ENCODE measurements at places on chromosomes 13 and 19. TPM values are rescaled to one million over a fixed set of nuclear protein-coding genes. Genes with fewer than 3 reads are reported as not detected.
A peak's percentile ranks its signal among the peaks of the same experiment; 100 is the strongest.

ADGRE1 gene
- total RNA-seq = 0.87 TPM

KLF2 gene
- total RNA-seq = 29.5 TPM

SIGLEC5 gene
- 0.84 TPM for total RNA-seq

ARRDC5 gene
- total RNA-seq = not detected

HCN2 gene
- 0.12 TPM for total RNA-seq

TMEM161A gene
- total RNA-seq = 17.6 TPM

FXYD7 gene
- total RNA-seq = not detected

PDE4C gene
- 2.5 TPM for total RNA-seq

ARMC6 gene
- 20.0 TPM for total RNA-seq

SMIM7 gene
- total RNA-seq = 61.2 TPM

ZNF471 gene
- 2.8 TPM for total RNA-seq

DAZAP1 gene
- 119 TPM for total RNA-seq

DNA sequence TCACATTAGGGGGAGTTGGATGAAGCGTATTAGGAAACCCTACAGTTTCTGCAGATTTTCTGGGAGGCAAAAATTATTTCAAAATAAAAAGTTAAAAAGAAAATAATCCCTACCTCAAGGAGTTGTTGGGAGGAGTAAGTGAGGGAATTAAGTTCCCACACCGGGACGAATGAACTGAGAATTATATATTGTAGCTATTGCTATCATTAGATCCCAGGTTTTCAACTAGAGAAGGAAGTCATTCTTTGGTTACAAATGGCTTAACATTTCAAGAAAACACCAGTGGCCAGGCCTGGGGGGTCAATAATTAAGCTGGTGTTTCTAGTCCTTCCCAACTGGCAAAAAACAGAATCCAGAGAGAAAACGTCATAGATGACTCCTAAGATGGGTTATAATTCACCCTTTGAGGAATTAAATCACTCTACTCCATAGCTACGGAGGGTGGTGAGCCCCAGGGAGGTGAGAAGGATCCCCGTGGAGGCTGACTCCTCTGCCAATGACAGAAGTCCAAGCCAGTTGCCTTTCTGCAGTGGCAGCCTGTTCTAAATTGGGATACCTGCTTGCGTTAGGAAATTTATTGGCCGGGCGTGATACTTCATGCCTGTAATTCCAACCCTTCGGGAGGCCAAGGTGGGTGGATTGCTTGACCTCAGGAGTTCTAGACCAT is 1.2 kb upstream of the MYDGF start:
- DNase-seq = no peak

GRCh38 chr19:48230555-48231129 is 25.1 kb downstream of the CARD8 start:
- DNase-seq = no peak

DNA sequence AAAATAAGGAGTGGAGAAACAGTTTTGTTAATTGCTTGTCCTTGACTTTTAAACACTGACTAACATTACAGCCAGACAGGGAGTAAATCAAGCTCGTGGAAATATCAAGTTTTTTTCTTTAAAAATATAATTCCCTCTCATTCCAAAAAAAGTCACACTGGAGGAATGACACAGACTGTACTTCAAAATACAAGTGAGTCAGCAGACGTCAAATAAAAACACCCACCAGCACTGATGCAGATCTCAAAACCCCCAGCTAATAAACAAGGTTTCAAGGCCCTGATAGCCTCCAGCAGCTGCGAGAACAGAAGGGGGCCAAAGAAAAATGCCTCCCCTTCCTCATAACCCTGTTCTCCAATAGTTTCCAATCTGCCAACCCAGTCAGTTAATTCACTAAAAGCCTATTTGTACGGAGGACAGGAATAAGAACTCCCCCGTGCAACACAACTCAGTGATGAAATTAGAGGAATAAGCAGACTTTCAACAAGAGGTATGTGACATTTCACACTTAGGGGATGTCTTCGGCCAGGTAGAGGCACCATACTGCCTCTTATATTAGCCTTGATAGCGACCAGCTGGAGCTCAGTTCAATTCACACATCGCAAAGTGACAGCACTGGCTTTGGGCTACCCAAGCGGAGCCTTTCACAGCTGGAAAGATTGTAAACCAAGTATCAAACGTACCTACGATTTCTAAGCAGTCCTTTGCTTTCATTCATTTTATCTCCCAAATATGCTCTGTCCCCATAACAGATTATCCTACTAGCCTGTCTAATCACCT is 561.0 kb upstream of the KLF12 start:
- DNase-seq = no peak

- DNase-seq = peak; percentile 19
Measured at GRCh38 chr13:66844933-66845332, 385.2 kb downstream of the PCDH9 start.

DNA sequence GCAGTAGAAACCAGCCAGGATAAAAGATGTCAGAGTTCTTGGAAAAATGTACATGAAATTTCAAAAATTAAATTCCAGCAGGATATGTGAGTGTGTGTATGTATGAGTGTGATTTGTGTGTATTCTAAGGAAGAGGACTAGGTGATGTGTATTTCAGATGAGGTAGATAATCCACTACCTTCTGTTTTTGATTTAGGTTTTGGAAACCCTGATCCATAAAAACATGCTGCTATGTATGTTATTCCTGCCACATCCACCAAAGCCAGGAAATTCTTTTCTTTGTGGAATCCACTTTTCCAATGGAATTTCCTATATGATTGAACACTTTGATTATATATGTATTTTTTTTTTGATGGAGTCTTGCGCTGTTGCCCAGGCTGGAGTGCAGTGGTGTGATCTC is 276.9 kb downstream of the UQCRFS1 start:
- no peak for DNase-seq

DNA sequence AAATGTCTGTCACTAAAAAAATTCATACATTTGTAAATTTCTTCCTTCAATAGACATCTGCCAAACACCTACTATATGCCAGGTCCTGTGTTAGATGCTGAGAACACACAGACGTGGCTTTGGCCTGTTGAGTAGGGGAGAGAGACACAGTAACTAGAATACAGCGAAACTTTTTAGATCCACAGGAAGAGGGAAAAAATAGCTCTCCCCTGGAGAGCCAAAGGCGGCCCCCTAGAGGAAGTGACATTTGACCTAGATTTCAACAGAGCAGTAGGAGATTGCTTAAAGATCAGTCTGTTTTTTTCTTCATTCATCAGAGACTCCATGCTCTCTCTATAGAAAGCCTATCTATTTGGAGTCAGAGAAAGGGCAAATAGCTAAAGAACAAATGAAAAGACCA is 11.3 kb downstream of the LCP1 start:
- no peak for DNase-seq

DNA sequence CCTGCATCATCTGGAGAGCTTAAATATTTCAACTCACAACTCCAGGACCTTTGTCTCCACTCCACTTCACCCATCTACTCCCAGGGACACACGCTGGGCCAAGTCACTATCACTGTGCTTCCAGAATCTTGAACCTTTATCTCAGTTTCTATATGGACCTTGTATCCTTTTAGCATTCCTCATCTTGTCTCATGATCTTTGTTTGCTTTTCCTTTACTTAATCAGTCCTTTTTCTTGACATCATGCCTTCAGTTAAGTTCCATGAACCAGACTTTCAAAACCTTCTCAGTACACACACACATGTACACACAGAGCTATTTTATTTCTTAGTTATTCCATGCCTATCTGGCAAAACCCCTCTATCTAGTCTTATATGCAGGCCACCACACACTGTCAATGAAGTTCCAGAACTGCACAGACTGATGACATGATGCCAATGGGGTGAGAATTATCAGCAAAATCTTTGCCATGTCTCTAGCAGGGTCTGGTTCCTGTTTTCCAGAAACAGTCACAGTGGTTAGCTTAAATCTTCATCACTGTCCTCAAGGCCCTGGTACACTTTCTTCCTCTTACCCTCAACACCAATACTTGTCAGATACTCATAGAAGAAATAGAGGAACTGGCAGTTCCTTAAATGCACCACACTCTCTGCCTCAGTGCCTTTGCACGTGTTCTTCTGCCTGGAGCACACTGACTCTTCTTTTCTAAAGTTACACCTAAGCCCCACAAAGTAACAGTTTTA is 77.6 kb upstream of the STARD13 start:
- peak; percentile 32 for DNase-seq

DNA sequence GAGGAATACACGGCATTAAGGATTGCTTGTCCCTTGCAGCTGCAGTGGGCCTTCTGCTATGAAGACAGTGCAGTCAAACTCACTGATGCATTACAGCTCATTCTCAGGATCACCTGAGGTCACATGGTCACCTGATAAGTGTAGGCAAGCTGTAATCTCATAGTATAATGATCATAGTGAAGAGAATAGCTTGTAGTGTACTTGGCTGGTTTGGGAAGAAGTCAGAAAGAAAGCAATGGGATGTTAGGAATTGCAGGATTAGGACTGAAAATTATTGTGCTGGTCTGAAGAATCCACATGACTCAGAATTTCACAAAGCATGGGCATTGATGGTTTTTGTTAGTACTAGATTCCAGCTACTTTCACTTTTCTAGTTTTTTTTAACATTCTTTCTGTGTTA is 76.7 kb downstream of the MBNL2 start:
- DNase-seq = no peak

DNA sequence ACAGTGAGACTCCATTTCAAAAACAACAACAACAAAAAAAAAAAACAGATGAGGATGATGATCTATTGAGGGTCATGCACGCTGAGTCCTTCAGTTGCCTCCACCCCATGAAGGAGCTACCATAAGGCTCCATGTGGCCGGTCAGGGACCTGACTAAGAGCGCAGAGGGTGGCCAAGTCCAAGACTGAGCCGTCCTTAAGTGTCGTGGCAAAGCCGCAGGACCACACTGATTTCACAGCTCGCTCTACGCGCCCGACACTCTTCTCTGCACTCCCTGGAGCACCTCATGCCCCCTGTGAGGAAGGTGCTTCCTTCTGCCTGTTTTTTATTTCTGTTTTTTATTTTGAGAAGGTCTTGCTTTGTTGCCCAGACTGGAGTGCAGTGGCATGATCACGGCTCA is 12.3 kb downstream of the TTYH1 start:
- DNase-seq = no peak

- no peak for DNase-seq
Measured at GRCh38 chr13:46211116-46211482, 629 bp upstream of the LRRC63 start.

GRCh38 chr19:19230999-19231398 is 19.2 kb downstream of the NCAN start:
- no peak for DNase-seq
